ENCODE measurements at places on chromosomes 11 and 22.

DNA sequence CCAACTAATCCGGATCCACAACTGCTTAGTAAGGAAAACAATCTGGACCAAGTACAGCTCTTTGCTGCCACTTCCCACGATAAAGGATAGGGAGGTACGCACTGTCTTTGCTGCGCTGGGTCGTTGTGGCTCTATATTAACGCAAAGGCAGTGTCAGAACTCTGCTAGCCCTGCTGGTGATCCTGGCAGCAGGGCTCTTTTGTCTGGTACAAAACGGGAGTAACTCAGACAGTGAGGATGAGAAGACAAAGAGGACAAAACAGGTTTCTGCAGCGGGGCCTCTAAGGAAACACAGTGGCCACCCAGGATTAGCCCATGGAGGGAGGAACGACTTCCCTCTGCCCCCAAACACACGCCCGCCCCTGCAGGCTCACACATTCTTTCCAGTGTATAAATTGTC, 26.1 kb downstream of the GAL start:
- no peak for DNase-seq

DNA sequence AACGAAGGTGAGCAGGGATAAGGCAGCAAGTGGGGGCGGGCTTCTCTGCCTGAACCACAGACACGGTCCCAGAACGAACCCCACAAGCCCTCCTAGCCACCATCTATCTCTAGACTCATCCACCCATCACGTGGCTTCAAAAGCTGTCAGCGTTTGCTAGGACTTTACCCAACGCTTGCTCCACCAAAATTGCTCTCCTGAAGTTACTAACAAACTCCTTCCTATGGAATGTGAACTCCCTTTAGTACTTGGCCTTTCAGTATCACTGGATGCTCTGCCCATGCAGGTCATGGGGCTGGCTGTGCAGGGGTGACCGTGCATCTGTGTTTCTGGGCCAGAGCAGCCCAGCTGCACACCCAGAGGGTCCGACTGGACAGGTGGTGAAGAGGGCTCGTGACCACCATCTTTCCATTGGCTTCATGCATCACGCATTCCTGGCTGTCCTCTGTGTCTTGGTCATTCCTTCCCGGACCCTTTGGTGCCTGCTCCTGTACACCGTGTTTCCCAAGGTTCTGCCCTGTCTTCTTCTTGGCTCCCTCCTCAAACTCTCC, 85.1 kb downstream of the MYO7A start:
- no peak for DNase-seq

GRCh38 chr22:45785458-45785857, 113.8 kb downstream of the ATXN10 start:
- DNase-seq: no peak

DNA sequence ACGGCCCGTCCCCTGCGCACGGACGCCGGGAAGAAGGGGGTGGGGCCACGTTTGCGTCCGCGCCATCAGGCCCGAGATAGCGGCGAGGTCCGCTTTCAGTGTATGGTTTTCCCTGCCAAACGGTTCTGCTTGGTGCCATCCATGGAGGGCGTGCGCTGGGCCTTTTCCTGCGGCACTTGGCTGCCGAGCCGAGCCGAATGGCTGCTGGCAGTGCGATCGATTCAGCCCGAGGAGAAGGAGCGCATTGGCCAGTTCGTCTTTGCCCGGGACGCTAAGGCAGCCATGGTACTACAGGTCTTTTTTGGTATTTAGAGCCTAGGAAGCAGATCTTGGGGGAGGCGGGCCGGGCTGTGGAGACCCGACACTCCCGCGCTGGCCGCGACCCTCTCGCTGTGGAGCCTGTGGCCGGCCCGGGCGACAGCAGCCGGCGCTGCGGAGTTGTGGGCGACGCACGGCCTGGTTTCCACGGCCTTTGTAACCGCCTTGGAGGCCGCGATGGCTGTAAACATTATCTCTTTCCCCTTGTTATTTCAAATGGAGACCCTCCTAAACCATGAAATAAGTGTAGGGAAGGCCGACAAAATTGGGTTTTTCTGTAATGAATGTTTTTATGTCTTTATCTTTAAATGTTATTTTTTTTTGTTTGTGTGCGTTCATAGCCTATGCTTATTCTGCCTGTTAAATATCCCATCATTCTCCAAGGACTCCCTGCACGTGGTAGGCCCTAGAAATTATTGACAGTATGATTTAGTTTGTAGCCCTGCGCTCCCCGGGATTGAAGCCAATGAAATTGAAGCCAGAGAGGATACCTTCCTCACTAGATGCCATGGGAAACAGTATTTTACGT, at the start of gene AASDHPPT:
AASDHPPT (plus strand) TSS at position 54 of the 847 bp plus-strand sequence; CDS start at position 103, 49 bp downstream.
- no peak for DNase-seq

GRCh38 chr11:44298862-44299261, 11.1 kb downstream of the ALX4 start:
- DNase-seq: no peak

GRCh38 chr22:19943082-19944026, 1.7 kb upstream of the TXNRD2 start:
- DNase-seq: peak; percentile 24

DNA sequence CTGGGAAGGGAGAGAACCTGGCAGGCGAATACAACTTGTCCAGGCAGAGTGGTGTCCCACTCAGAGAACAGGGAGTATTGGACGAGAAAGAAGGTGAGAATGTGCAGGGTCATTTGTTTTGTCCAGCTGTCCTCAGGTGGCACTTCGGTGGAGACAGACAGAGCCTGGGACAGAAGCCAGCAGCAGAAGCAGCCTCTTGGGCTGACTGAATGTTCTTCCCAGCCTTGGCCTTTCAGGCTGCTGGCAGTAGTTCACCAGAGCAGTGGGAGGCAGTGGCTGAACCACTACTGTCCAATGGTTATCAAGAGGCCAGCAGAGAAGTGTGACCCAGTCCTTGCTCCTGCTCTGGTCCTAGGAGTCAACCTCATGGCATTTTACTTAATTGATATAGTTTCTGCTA, 331.1 kb upstream of the NARS2 start:
- no peak for DNase-seq

DNA sequence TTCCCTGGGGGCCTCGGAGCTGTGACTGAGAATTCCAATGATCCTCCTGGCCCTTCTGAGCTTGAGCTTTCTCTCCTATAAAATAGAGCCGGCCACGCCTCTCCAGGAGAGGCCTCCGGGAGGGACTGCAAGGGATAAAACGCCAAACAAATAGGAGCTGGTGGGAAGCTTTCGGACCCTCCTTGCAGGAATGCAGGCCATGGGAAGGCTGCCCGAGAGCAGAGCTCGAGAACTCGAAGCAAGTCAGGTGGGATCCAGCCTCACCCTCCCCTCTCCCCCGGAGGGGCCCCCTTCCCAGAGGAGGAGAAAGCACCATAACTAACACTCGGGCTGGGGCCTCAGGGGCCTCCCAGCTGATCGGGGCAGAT, 34.6 kb downstream of the FLRT1 start:
- no peak for DNase-seq

DNA sequence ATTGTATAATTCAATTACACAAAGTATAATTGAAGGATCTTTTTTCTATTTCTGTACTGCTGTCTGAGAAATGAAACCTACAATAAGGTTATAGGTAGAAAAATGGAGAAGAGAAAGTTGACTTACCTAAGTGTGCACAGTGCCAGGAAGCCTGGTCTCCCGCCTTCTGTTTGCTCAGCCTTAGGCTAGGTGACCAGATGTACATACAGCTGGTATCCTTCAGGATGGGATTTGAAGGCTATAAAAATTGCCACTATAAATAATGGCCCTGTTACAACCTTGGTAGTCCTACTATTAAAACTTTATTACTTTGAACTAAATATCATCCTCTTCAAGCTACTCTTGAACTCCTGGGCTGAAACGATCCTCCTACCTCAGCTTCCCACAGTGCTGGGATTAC, 19.7 kb downstream of the OR51E2 start:
- DNase-seq: no peak

- DNase-seq: no peak
These were observed 5.1 kb upstream of the ETS1 start for GRCh38 chr11:128592454-128592853.

DNA sequence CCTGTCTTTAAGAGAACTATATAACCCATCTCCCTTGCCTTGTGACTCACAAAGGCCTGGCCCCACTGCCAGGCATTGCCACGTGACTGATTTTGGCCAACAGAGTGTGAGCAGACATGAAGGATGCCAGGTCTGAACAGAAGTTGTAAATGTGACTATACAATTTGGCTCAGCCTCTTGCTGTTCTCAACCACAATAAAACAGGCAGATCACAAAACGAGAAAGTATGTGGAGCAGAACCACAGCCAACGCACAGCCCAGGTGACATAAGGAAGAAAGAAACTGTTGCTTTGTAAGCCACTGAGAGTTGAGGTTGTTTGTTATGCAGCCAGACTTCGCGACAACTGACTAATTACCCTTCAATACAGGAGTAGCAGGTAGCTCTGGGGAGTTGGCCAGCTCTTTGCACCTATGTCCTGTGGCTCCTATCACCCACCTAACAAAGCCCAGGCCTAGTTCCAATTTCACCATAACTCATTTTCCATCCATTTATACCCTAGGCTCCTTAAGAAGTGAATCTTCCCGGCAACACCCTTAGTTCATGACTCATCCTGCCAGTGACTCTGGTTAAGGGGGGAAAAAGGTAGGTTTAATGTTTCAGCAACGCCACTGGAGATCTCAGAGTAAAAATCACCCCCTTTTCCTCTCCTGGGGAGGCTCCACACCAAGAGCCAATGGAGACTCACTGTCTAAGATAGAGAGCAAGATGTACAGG, 53.7 kb downstream of the GALNT18 start:
- no peak for DNase-seq

GRCh38 chr11:111308140-111308539, 9.8 kb downstream of the POU2AF3 start:
- no peak for DNase-seq

- no peak for DNase-seq
These were observed 12.9 kb upstream of the CRKL start for GRCh38 chr22:20904008-20904979.

GRCh38 chr11:100738701-100739270, 51.7 kb downstream of the ARHGAP42 start:
- no peak for DNase-seq

GRCh38 chr11:63506876-63507275, 992 bp downstream of the LGALS12 start:
- no peak for DNase-seq

DNA sequence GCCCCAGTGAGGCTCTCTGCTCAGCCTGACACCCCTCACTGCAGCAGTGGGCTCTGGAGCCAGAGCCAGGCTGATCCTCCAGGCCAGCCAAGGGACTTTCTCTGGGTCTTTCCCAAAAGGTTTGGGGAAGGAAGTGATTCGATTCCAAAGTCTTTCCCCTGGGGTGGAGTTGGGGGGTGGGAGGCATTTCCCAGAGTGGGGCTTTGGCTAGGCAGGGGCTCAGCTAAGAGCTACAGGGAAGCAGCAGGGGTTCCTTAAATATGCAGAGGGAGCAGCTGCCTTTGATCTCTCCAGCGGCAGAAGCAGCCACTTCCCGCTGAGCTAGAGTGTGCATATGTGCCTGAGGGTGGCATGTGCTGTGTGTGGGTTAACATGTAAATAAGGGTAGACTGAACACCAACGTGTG, 192.9 kb downstream of the INSC start:
- no peak for DNase-seq

GRCh38 chr11:111918390-111919256, at the start of gene C11orf52:
C11orf52 (plus strand) TSS chr11:111918913; CDS start chr11:111918973, 60 bp downstream.
- DNase-seq: no peak

DNA sequence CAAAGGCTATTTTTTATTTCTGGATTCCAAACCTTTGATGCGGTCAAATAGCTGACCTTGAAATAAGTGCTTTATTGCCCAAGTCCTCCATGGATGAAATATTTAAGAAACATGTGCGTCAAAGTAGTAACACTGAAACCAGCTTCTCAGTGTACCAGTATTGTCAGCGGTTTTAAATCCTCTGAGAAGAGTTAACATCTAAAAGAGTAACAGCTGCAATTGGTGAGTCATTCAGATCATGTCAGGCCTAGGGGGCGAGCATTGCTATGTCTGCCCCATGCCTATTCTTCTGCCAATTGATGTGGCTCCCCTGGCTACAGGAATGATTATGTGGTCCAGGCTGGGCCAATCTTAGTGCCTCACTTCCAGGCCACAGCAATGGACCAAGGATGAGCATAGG, 263.3 kb upstream of the SORL1-AS1 start:
- DNase-seq: no peak

DNA sequence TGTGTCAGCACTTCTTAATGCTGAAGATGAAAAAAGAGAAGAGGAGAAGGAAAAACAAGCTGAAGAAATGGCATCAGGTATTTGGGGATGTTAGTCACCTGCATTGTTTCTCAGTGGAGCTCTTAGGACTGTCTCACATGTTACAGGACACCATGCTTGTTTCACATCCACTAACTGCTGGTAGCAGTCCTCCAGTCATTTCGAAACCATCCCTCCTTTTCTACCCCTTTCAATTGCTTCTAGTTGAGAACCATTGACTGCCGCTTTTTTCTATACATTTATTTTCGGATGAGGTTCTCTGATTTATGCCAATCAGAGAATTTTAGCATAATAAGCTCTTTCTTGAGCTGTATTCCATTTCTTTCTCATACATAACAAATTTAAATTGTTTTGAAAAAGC, 21.5 kb downstream of the BIRC2 start:
- DNase-seq: no peak

DNA sequence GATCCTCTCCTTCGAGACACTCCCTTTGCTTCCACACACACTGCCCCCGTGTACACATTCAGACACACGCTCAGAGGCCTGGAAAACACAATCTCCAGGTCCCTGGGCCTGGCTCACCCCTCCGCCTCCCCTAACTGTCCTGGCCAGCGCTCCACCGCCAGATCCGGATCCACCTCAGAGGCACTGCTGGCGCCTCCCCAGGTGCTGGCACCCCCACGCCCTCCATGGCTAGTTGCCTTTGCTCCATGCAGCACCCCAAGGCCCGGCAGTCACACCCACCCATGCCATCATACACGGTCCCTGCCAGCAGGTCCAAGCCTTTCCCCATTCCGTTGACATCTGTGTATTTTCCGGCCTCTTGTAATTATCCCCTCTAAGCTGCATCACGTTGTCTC, 11.1 kb downstream of the SPTBN2 start:
- DNase-seq: no peak

GRCh38 chr22:22138915-22139314, 105.7 kb upstream of the VPREB1 start:
- DNase-seq: no peak

- no peak for DNase-seq
These were observed 30.6 kb downstream of the OR2AT4 start for GRCh38 chr11:75066061-75066460.

GRCh38 chr11:67542971-67543370, 19.7 kb upstream of the CABP2 start:
- no peak for DNase-seq

GRCh38 chr11:76808171-76808570, 25.0 kb downstream of the TSKU start:
- no peak for DNase-seq

- DNase-seq: peak; percentile 42
These were observed 295.1 kb upstream of the PLET1 start for GRCh38 chr11:112555491-112556364.

DNA sequence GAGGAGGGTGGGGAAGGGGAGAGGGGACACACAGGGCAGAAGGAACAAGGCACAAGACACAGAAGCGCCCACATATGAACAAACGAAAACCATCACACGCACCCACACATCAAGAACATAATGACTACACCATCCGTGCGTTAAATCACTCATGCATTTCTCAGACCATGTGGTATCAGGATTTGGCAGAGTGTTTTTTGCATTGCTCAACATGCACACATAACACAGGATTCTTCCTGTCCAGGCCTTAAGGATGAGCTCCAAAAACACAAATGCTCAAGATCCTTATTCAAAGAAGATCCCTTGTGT, 309.5 kb downstream of the CADM1 start:
- no peak for DNase-seq

Measured in T-helper 1 cell (primary cell).